ENCODE measurements at places on chromosomes 1 and 21. TPM values are rescaled to one million over a fixed set of nuclear protein-coding genes. Genes with fewer than 3 reads are reported as not detected.

Gene TENT5C
- 4.9 TPM for total RNA-seq

Gene RNU11
- total RNA-seq, result not detected

Gene KCNT2
- 28.1 TPM for total RNA-seq

Gene OR2L3
- total RNA-seq, result 0.41 TPM

Gene RNF19B
- 37.1 TPM for total RNA-seq

Gene RNASEL
- total RNA-seq, result 4.1 TPM

All from frontal cortex (tissue), 4 donors.